ENCODE measurements at places on chromosomes 3 and 15.

- no peak for DNase-seq
Observed at GRCh38 chr15:64348455-64348854, 7.5 kb downstream of the CSNK1G1 start.

DNA sequence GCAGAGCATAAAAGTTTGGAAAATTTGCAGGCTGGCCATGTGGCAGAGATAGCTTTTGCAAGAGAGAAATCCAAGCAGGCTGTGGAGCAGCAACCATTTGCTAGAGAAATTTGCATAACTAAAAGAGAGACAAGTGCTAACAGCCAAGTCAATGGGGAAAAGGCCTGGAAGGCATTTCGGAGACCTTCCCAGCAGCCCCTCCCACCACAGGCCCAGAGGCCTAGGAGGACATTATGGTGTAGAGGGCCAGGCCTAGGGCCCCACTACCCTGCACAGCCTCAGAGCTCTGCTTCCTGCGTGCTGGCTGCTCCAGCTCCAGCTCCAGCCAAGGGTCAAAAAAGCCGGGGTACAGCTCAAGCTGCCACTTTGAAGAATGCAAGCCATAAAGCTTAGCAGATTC, 82.7 kb downstream of the MYO5A start:
- no peak for DNase-seq

DNA sequence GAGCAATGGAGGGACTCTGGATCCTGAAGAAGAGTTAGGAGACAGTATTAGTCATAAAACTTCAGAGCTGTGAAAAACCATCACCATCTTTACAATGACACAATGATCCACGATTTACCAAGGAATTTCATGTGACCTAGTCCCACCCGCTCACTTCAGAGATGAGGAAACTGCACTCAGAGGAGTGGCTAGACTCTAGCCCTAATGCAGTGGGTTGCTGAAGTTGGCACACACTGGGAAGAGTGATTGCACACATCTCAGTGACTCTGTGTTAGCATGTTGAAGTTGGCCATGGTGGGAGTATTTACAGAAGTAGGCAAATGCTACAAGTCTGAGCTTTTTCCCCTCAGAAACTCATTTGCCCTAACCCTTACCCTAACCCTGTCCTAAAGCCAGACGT, 35.2 kb upstream of the SPATA12 start:
- no peak for DNase-seq

GRCh38 chr3:158640646-158641045, 3.7 kb upstream of the GFM1 start:
- no peak for DNase-seq

GRCh38 chr15:95371664-95372063, 958.8 kb upstream of the NR2F2 start:
- no peak for DNase-seq

GRCh38 chr15:68192117-68192516, 13.0 kb downstream of the CALML4 start:
- no peak for DNase-seq

DNA sequence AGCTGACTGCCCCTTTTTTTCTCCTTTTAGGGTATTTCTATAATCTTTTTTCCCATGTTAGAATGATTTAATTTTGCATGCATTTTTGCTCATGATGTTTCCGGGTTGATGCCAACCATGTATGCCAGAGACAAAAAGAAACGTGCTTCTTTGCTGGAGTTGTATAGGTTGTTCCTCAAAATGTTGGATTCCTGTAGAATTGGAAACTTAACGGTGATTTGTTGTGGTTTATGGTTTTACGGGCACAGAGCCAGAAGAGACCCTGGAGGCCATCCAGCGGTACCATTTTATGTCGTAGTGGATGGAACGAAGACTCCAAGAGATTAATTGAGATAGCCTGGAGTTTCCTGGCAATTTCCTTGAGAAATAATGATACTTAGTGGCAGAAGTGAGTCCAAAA, 481.5 kb upstream of the RGMA start:
- DNase-seq = no peak

DNA sequence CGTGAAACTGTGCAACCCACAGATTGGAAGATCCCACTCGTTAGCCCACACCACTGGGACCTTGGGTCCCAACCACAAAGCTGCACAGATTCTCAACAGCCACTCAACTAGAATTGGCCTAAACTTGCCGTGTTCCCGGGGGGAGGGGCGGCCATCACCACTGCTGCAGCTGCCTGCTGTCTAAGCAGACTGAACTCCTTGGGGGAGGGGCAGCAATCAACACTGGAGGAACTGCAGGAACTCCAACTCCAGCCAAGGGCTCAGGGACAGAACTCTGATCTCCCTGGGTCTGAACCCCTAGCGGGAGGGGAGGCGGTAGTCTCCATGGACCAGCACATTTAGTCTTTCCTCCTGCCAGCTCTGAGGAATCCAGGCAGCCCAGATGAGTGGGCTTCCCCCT, 205.9 kb downstream of the RSL24D1 start:
- DNase-seq = no peak

DNA sequence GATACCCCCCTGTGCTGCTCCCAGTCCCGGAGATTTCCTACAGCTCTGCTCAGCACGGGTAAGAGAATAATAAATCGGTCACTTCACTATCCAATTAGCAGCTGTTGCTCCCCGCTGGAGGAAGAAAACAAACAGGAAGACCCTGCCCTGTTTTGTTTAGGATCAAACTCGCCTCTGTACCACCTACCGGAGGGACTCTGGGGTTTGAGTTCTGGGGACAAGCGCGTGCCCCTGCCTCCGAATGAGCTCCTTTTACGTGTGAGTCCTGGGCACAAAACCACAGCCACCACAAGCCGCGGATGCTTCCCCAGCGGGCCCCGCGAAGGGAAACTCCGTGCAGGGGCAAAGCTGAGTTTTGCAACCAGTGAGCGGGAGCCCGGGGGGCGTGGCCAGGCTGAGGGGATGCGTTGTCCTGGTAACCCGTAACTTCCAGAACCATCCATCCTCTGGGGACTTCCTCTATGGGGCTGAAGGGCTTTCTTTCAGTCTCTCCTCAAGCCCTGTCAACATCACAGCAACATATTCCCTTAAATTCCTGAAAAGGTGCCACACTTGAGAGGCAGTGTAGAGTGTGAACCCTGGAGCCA, 315.7 kb upstream of the PROK2 start:
- DNase-seq = peak; percentile 70

DNA sequence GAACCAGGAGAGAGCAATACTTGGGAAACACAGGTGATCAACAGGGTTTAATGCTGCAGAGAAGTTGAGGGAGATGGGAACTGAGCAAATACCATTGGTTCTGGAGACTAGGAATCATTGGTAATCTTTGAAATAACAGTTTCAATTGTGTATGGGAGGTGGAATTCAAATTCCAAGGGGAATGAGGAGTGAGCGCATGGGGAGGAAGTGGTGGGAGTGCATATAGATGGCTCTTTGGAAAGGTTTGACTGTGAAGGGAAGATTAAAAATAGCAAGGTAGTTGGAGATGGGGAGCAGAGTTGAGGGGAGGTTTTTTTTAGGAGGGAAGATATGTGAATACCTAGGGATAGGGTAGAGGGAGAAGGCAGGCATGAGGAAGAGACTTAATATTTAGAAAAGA, 51.1 kb upstream of the ROPN1 start:
- DNase-seq = no peak

GRCh38 chr15:78175330-78175729, 26.2 kb downstream of the IDH3A start:
- no peak for DNase-seq

GRCh38 chr15:69719527-69720240, 267.1 kb downstream of the RPLP1 start:
- DNase-seq = no peak

DNA sequence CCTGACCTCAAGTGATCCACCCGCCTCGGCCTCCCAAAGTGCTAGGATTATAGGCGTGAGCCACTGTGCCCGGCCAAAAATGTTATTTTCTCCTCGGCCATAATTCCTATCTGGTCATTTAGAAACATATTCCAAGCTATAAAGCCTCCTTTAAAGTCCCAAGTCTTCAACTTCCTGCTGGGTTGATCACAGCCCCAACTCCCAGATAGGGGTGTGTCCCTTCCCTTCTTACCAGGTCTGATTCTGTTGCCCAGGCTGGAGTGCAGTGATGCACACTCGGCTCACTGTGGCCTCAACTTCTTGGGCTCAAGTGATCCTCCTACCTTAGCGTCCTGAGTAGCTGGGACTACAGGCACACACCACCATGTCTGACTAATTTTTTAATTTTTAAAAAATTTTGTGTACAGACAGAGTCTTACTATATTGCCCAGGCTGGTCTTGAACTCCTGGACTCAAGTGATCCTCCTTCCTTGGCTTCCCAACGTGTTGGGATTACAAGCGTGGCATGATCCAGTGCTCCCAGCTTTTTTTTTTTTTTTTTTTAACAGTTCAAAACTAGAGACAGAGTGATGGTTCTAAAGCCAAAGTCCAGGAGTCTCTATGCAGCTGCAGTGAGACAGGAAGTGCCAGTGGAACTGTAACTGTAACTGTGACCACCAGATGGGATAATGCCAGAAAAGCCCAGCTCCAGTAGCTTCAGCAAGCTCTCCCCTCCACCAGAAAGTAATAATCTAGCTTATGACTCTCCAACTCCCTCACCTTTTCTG, 8.2 kb upstream of the PRKAR2A start:
- DNase-seq = no peak

GRCh38 chr3:69821133-69821532, 81.9 kb downstream of the MITF start:
- DNase-seq = peak; percentile 33
